D721Med (cell line): ENCODE measurements at places on chromosomes 16 and 17.

DNA sequence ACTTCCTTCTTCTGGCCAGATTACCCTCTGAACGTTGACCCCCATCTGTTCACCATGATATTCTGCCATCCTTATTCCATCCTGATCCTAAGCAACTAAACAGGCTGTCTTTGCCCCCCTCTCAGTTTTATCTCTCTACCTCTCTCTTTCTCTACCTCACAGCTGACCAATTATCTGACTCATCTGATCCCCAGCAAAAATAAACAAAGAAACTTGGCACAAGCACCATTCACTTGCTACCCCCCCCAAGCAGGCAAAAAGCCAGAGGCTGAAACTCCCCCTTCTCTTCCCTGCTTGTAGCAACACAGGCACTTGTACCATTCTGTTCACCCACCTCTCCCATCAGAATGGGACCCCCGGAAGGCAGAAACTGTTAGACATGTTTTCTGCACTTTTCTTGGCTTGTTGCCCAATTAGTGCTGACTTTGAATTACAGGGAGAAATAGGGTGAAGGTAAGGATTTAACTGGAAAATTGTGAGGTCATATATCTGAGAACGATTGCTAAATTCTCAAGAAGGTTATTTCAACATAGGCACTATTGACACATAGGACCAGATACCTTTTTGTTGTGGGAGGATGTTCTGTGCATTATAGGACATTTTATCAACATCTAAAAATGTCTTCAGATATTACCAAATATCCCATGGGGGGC is 163.2 kb downstream of the TOX3 start:
- no peak for DNase-seq

- no peak for DNase-seq
Observed at GRCh38 chr16:81502396-81503070, 57.9 kb downstream of the CMIP start.

DNA sequence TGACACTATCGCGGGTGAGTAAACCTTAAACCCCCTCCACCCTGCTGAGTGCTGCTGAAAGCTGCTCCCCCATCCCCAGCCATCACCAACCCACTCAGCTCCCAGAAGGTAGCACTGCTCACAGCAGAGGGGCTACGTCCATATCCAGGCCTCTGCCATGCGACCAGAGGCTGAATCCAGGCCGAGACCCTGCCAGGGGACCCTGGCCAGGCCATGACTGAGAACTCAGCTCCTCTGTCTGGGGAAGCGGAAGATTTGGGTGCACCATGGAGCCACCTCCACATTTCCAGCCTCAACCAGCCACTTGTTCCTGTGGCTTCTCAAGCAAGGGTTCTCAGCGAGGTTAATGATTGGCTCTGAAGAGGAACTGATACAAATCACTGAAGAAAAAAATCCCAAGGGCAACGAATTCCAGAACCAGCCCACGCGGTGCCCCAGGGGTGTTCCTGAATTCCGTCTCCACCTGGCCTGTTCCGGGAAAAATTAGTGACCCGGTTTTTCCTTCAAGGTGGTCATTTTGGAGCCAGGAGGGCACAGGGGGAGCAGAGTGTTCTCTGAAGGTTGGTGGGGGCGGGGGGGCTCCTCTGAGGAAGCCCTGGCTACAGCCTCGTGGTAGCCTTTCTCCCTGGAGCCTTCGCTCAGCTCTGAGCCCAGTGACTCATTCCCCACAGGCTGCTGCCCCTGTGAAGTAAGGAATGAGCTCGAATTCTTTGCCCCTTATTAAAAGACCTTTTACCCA is 9.3 kb upstream of the SLC16A5 start:
- DNase-seq = no peak

GRCh38 chr17:34254146-34254545 is 939 bp upstream of the CCL2 start:
- no peak for DNase-seq

DNA sequence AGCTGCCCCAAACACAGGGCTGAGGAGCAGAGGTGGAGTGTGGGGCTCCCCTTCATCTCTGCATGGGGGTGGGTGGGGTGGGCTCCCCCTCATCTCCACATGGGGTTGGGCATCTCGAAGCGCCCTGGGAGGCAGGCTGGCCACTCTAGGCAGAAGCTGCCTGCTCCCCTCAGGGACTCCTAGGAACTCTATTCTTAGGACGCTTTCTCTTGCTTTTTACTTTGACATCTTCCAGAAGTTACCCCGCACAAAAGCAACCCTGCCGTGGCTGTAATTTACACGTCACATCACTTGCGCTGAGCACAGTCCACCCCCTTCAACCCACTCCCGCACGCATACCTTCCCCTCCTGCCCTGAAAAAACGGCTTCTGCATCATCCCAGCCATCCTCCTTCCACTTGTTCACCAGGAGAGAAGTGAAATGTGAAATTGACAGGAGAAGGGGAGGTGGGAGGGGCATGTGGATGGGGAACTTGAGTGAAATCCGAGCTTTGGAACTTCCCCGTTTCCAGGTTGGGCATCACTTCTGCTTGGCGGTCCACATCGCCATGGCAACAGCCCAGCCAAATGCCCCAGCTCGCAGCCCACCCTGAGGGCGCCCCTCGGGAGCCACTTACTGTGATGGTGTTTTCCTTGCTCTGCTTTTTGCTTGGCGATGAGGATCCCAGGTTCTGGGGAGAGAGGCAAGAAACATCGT is 53.7 kb upstream of the RCVRN start:
- no peak for DNase-seq

DNA sequence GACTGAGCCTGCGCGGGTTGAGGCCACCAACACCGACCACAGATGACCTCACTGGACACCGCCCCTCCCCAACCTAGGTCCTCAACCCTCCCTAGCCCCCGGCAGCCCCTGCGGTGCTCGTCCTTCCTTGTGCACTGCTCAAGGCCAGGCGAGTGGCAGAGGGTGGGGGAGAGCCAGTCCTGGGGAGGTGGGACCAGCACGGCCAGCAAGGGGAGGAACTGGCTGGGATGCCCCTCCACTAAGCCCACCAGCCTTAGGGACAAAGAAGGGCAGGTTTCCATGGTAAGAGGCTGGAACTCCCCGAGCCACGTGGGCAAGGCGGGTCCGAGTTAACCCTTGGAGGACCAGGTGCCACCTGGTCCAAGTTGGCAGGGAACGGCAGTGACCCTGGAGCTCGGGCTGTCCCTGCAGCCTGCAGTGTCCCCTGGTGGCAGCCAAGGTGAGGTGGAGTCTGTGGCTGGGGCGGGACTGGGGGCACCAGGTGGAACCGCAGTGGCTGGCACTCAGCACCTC is 9.2 kb downstream of the FSCN2 start:
- DNase-seq = peak; percentile 85

- no peak for DNase-seq
Observed at GRCh38 chr16:28193530-28194423, 18.0 kb downstream of the XPO6 start.

DNA sequence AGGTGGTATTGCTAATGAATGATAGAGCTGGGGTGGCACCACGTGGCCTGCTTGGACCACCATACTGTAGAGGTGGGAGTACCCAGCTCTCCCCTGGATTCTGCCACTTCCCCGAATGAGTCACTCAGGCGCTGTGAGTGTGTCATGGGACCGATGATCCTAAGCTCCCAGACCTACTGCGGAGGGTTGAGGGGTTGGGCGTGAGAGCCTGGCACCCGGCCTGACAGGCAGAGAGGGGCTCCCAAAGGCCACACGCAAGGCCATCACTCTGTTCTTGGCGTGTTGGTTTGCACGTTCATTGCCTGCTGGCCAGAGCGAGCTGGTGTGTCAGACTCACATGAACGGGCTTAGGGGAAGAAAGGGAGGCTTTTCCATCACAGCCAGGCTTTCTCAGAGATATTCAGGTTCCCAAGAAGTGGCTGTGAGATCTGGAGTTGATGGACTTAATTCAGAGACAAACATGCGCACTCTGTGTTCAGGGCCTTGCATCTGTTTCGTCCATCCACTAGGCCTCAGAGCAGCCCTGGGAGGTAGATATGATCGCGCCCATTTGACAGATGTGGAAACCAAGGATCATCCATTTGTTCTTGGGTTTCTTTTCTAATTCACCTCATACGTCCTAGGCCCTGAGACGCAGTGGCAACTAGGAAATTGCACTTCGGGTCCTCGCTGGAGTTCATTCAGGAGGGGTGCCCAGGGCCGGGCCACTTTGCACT is 41.4 kb downstream of the CMIP start:
- no peak for DNase-seq

DNA sequence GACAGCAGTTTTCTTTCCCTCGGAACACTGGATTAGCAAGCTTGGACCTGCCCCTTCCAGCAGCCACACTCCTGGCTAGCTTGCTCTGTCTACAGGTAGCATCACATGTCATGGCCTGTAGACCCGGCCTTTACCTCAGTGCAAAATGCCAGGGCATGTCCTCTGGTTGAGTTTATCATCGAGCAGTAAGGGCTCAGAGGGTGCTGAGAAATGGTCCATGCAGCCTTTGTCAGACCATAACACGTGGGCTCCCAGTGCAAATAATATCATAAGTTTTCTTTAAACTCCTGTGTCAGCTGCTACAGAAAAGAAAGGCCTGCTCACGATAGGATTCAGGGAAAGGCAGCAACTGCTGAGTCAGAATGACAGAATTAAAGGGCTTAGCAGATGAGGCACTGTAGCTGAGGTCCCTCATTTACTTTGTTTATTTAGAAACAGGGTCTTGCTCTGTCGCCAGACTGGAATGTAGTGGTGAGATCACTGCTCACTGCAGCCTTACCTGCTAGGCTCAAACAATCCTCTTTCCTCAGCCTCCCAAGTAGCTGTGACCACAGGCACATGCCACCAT is 8.0 kb upstream of the GNA13 start:
- DNase-seq = no peak

- no peak for DNase-seq
Observed at GRCh38 chr17:81135505-81136278, 29.6 kb upstream of the PVALEF start.

- no peak for DNase-seq
Observed at GRCh38 chr16:79690159-79690558, 89.6 kb upstream of the MAF start.

DNA sequence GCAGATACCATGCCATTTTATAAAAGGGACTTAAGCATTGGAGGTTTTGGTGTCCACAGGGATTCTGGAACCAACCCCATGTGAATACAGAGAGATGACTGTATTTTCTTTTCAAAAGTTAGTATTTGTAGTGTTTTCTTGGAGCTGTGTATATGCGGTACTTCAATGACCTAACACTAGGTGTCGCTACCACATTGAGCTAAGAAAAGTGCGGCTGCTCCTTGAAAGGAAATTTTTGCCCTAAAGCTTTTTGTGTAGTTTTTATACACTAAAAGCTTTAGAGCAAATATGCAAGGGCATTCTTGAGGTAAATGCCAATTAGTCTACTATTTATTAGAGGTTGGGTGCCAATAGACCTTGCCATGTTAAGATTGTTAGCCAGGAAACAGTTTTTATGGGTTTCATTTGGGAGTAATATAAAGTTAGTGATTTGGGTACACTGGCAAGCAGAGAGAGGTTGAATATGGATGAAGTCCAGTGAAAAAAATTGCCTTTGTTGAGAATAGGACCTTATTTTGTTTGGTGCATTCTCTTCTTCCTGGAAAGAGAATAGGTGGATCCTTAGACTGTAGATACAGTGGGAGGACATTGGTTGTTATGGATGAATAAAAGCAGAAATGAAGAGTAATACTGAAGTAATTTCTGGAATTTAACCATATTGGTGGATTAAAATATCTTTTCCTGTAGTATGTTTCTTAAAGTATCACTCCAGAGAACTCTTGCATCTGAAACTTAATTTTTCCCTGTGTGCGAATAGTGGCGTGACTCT is 43.3 kb downstream of the BCAS3 start:
- DNase-seq = no peak

GRCh38 chr16:87812200-87812656 is 46.4 kb upstream of the KLHDC4 start:
- no peak for DNase-seq
